ENCODE measurements at places on chromosomes 7 and 10.

- no peak for DNase-seq
Measured at GRCh38 chr10:20632696-20633095, 264.4 kb downstream of the NEBL start.

DNA sequence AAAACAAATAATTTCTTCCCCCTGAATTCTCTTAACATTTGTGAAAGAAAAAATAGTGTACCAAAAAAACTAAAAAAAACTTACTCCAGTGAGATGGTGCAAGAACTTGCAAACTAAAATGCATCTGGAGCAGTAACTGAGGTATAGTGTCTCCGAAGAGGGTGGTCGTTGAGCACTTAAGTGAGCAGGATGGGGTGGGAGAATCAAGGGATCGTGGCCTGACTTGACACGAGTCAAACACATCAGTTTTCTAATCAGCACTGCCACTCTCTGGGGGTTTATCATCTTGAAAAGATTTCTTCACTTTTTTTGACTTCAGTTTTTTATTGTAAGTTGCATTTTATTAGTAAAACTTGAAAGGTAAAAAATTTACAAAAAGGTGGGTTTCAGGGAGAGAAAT, 2.5 kb downstream of the ZNF273 start:
- DNase-seq, result no peak

DNA sequence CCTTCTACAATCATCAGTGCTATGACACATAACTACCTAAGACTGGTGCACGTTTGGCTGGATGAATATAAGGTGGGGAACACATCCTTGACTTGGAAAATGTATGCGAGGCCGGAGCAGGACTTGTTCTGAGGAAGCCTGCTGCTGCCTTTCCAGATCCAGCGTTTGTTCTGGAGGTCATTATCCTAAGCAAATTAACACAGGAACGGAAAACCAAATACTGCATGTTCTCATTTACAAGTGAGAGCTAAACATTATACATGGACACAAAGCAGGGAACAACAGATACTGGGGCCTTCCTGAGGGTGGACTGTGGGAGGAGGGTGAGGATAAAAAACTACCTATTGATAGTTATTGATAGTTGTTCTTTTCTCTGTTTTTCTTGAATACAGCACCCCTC, 10.8 kb upstream of the GALNT11 start:
- no peak for DNase-seq

- DNase-seq, result no peak
Measured at GRCh38 chr10:117360994-117361667, 14.1 kb downstream of the PDZD8 start.

- no peak for DNase-seq
Measured at GRCh38 chr7:116963234-116963633, 9.9 kb downstream of the ST7 start.

- no peak for DNase-seq
Measured at GRCh38 chr10:122126763-122127659, 138.0 kb downstream of the TACC2 start.

- DNase-seq, result no peak
Measured at GRCh38 chr10:102001435-102002068, 54.4 kb downstream of the ARMH3 start.

- DNase-seq, result no peak
Measured at GRCh38 chr7:129405527-129405926, 28.7 kb upstream of the STRIP2 start.

All from body of pancreas (tissue), 4 donors.